ENCODE measurements at places on chromosomes 3 and 15. TPM values are rescaled to one million over a fixed set of nuclear protein-coding genes. Genes with fewer than 3 reads are reported as not detected.
A peak's percentile ranks its signal among the peaks of the same experiment; 100 is the strongest.

The SKOR1 gene
- 0.12 TPM for total RNA-seq

The ECE2 gene
- total RNA-seq: not detected

- no peak for DNase-seq
Measured at GRCh38 chr3:194817936-194818335, 132.3 kb downstream of the FAM43A start.

GRCh38 chr15:31271711-31272557 lies 54.7 kb upstream of the KLF13 start:
- no peak for DNase-seq

GRCh38 chr3:17089314-17089700 lies 204.6 kb downstream of the PLCL2 start:
- no peak for DNase-seq

The DPPA2 gene
- total RNA-seq: not detected

The AGBL1 gene
- total RNA-seq: not detected

The C3orf70 gene
- not detected for total RNA-seq

GRCh38 chr15:56168394-56168793 lies 75.3 kb downstream of the RFX7 start:
- DNase-seq: peak; percentile 55

GRCh38 chr3:9190276-9190675 lies 59.2 kb downstream of the SRGAP3 start:
- no peak for DNase-seq

DNA sequence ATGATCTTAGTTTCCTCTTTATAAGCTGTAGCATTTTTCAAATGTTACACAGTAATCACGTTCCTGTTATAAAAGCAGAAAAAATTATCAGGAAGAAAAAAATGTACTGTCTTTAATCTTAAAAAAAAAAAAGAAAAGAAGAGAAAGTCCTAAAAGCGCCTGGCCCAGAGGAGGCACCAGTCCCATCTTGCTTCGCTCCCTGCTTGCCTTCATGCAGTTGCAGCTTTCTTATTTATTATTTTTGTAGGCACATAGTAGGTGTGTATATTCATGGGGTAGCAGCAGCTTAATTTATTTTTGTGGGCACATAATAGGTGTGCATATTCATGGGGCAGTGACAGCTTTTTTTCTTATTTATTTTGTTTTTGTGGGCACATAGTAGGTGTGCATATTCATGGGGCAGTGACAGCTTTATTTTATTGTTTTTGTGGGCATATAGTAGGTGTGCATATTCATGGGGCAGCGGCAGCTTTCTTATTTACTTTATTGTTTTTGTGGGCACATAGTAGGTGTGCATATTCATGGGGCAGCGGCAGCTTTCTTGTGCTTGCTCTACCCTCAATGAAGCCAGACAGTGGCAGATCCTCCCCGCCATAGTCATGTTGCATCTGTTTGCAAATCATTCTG lies 5.5 kb upstream of the EHD4 start:
- DNase-seq: no peak

The ATP13A4 gene
- total RNA-seq: not detected

The TXNRD3 gene
- total RNA-seq: 7.8 TPM

- DNase-seq: no peak
Measured at GRCh38 chr3:129257609-129258008, 8.2 kb downstream of the COPG1 start.

The ATP8B4 gene
- 0.89 TPM for total RNA-seq

The PRKAR2A gene
- 20.4 TPM for total RNA-seq

DNA sequence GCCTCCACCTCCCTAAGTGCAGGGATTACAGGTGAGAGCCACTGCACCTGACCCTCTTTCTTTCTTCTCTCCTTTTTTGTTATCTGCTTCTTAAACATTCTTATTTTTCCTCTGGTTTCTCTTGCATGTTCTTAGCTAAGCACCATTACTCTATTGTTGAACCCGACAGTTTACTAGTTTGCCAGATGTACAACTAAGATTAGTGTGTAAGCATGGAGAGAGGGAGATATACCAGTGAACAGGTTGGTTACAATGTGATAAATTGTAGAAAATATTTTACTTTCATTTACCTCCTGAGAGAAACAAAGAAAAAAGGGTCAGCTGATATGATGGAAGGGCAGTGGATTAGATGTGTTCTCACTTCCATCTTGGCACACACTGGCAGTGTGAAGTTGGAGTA lies 4.9 kb downstream of the HAUS2 start:
- no peak for DNase-seq

- DNase-seq: no peak
Measured at GRCh38 chr15:81747482-81747881, 298.3 kb downstream of the MEX3B start.

DNA sequence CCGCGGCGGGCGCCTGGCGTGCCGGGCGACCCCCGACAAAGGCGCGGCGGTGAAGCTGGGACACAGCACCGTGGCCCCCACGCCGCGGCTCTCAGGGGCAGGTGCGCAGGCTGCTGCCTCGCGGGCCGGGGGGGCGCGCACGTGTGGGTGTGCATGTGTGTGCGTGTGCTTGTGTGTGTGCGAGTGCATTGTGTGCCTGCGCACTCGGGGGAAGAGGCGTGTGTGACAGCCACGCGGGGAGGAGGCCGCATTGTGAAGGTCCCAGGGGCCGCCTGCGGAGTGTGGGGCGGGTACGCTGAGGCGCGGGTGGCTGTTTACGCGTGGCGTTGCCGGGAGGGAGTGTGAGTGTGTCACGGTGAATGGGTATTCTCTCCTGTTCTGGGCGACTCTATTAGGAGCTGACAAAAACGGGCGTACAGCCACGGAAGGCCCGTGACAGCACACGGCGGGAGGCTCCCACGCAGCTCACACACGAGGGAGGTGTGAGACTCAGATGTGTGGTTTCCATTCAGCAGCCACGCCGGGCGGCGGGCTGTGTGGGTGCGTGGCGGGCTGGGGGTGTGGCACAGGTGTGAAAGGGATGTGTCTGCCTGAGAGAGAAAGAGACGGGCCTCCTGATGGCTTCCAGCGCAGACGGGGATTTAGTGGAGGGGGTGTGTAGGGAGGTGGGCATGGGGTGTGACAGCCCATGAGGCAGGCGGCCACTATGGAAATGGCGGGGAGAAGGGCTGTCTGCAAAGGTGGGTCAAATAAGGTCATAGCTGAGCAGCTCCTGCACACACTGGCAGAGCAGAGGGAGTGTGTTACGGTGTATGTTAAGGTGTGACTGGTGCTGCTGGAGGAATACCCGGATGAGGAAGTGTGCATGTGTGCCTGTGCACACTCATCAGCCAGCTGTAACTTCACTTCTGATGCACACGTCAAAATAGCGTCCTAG lies 750 bp downstream of the PODXL2 start:
- no peak for DNase-seq

GRCh38 chr3:4935347-4935746 lies 43.9 kb upstream of the BHLHE40 start:
- DNase-seq: peak; percentile 54

The PLD1 gene
- total RNA-seq: 7.6 TPM

GRCh38 chr3:149342413-149343380 lies 9.3 kb upstream of the TM4SF18 start:
- DNase-seq: peak; percentile 95

- DNase-seq: no peak
Measured at GRCh38 chr15:83163032-83163431, 44.6 kb downstream of the HDGFL3 start.

The RPUSD2 gene
- total RNA-seq: 9.4 TPM

The LRTM1 gene
- total RNA-seq: not detected

The CCR9 gene
- total RNA-seq: not detected
